Neural crest cell (in vitro differentiated cells): ENCODE measurements at places on chromosomes 13 and 19. TPM values are rescaled to one million over a fixed set of nuclear protein-coding genes. Genes with fewer than 3 reads are reported as not detected.
A peak's percentile ranks its signal among the peaks of the same experiment; 100 is the strongest.

The ANKRD24 gene
- 0.19 and 0.27 TPM in 2 replicates for total RNA-seq

The AXL gene
- 6.4 and 6.8 TPM in 2 replicates for total RNA-seq

The ERICH6B gene
- not detected in 2 replicates for total RNA-seq

The TNFSF9 gene
- 1.3 and 1.4 TPM in 2 replicates for total RNA-seq

The SNRNP70 gene
- 291 and 303 TPM in 2 replicates for total RNA-seq

DNA sequence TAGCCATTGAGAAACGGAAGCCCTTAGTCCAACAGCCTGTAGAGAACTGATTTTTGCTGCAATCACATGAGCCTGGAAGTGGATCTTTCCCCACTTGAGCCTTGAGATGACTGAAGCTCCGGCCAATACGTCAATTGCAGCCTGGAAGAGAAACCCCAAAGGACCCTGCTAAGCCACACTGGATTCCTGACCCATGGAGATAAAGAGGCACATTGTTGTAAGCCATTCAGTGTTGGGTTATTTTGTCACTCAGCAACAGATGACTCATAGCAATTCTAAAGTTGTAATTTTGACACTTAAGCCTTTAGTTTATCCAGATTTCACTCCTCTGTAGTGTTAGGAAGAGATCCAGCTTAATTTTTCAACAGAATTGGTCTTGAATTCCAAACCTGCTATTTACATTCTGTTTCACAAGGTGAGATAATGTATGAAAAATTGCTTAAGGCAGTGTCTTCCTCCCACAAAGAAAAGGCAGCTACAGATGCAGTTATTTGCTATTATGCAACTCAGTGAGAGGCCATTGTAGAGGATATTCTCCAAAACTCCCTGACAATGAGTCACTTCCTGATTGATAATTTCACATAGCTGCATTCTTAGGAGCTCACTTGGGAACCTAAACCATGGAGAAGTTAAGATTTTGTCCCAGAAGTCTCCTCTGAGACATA lies 59.4 kb upstream of the TSHZ3 start:
- no peak for DNase-seq
- H3K4me3 ChIP-seq, result no peak overlapping the region
- H3K36me3 ChIP-seq, result no peaks in the 10 kb centered on the region
- H3K27ac ChIP-seq, result no peak overlapping the region
- H3K4me1 ChIP-seq, result peaks cover 12% of the 10 kb centered on the region

DNA sequence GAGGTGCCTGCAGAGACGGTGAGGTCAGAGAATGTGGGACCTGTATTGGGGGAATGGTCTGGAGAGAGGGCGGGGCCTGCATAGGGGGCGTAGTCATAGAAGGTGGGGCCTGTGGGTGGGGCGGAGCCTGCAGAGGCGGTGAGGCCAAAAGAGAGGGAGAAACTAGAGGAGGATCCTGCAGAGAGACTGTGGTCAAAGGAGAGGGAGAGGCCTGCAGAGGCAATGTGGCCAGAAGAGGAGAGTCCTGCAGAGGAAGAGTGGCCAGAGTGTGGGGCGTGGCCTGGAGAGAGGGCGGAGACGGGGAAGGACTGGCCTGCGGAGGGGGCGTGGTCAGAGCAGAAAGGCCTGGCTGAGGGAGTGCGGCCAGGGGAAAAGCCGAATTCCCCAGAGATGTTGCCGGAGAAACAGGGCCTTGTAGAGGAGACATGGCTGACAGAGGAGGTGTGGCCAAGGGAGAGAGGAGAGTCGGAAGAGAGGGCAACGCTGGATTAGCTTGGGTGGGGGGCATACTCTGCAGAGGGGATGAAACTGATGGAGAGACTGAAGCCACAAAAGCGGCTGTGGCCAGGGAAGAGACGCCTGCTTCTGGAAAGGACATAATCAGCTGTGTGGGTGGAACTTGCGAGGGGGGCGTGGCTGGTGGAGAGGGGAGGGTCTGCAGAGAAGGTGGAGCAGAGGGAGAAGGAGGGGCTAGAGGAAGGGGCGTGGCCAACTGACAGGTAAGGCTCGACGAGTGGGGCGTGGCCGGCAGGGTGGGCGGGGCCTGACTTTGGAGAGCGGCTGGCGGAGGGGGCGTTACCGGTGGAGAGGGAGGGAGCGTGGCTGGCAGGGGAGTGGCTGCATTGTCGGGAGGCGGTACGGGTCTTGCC lies 2.5 kb downstream of the PRR36 start:
- peak; percentile 93 for DNase-seq
- H3K4me3 ChIP-seq, result peak overlapping the region; percentile 84
- H3K36me3 ChIP-seq, result no peaks in the 10 kb centered on the region
- peaks cover 21% of the 10 kb centered on the region for H3K27me3 ChIP-seq
- H3K4me1 ChIP-seq, result peaks cover 19% of the 10 kb centered on the region

DNA sequence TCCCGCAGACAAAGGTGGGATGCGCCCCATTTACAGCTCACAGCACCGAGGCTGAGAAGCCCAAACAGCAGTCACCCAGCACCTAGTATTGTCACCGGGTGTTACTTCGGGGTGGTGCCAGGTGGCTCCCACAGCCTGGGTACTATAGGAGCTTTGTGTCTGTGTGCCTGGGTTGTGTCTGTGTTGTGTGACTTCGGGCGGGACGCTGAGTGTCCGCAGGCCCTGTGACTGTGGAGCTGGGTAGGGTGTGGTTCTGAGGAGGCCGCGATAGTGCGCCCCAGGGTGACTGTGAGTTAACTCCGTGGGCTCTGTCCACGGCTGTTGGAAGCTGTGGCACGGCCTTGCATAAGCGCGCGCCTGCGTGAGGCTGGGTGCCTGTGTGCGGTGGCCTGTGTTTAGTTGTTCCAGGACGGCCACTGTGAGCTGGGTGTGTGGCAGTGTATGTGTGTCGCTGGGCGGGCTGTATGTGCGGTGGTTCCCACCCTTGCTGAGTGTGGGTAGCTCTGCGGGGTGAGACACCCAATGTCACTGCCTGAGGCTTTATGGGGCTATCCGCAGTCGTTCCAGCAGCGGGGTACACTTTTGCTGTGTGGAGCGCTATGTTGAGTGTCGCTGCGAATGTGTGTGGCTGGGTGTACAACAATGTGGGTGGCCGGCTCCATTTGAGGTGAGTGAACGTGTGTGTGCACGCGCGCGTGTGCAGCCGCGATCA lies 559 bp upstream of the SSBP4 start:
- peak overlapping the region; percentile 87 for H3K4me3 ChIP-seq
- peaks cover 46% of the 10 kb centered on the region for H3K4me1 ChIP-seq
- no peaks in the 10 kb centered on the region for H3K36me3 ChIP-seq
- no peak overlapping the region for H3K27ac ChIP-seq
- H3K27me3 ChIP-seq, result peaks cover 44% of the 10 kb centered on the region
- DNase-seq, result no peak

DNA sequence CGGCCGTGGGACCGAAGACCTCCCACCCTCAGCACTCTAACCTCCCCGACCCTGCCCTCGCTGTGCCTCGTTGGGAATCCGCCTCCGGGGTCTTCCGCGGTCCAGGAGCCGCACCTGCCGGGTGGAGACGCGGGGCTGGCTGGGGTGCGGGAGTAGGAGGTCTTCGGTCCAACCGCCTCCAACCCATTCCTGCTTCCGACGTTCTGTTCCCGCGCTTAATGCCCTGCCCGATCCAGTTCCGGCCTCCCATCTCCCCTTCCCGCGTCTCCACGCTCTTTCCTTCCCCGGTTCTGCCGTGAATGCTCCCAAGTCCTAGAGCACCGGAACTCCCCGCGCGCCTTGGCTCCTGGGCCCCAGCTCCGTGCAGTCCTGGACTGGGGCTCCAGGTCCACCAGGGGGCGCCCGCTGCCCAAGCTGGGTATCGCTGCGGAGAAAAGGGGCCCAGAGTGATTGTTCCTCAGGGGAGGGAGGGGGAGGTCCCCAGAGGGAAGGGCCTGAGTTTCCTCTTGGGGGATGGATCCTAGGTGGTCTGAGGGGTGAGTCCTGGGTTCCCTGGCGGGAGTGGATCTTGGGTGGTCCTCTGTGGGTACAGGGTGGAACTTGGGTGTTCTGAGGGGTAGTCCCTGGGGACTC lies 14.1 kb upstream of the TNFSF9 start:
- peak overlapping the region; percentile 90 for H3K4me3 ChIP-seq
- DNase-seq, result peak; percentile 95
- H3K27me3 ChIP-seq, result peaks cover 4% of the 10 kb centered on the region
- no peaks in the 10 kb centered on the region for H3K36me3 ChIP-seq
